Astrocyte of the hippocampus (primary cell): ENCODE measurements at places on chromosomes 13 and 19.

- peak; percentile 61 for DNase-seq
These were observed 50.3 kb upstream of the ANKRD10 start for GRCh38 chr13:110965038-110965754.

DNA sequence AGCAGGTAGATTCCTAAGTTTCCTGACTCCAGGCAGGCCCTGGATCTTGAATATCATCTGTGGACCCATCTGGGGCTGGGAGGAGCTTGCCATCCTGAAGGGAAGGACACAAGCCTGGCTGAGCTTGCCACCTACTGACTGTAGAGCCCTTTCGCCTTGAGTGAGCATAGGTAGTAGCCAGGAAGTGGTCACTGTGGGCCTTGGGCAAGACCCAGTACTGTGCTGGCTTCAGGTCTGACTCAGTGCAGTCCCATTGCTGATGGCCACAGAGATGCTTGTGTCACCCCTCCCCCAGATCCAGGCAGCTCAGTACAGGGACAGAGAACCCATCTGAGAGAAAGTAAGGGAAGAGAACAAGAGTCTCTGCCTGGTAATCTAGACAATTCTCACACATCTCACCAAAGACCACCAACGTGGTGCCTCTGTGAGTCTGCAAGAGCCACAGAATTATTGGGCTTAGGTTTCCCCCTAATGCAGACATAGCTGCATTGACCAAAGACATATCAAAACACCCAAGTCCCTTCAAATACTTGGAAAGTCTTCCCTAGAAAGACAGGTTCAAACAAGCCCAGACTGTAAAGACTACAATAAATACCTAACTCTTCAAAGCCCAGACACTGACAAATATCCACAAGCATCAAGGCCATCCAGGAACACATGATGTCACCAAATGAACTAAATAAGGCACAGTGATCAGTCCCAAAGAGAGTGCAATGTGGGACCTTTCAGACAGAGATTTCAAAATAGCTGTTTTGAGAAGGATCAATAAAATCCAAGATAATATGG is 108.2 kb upstream of the WASF3 start:
- no peak for DNase-seq

GRCh38 chr13:29000826-29001225 is 180.7 kb downstream of the MTUS2 start:
- no peak for DNase-seq

GRCh38 chr19:2529473-2529918 is 53.6 kb downstream of the GADD45B start:
- DNase-seq, result no peak

- DNase-seq, result no peak
These were observed 55.8 kb downstream of the MTMR6 start for GRCh38 chr13:25231517-25231916.

- DNase-seq, result peak; percentile 38
These were observed 17.5 kb downstream of the MIPEP start for GRCh38 chr13:23871616-23872220.

- no peak for DNase-seq
These were observed 5.8 kb downstream of the ZNF444 start for GRCh38 chr19:56146904-56147303.

- DNase-seq, result peak; percentile 67
These were observed 4.9 kb upstream of the ZFP36 start for GRCh38 chr19:39401549-39402345.

DNA sequence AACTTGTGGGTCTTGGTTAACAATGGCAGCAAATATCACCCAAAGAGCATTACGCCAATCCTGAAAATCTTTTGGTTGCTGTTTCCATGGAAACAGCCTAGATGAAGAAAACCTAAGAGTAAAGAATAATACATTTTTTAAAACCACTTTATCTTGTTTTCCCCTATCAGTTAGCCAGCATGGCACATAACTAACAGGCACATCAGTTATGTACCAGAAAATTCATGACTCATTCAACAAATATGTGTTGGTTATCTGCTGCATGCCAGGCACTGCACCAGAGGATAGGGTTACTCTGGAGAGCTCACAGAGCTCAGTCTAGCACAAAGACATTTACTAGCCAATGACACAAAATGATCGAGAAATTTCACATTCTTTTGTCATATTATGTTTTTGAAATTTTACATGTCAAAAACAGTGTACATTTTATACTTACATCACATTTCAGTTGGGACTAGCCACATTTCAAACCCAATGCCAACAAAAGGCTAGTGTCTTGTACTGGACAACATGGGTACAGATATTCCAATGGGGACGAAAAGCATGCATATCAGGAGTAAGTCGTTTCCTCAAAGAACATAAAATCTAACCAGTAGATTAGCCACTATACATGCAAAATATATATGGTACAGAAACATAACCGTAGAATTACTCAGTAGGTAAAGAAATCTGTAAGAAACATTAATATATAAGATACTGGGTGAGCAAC is 20.3 kb downstream of the LNX2 start:
- peak; percentile 88 for DNase-seq

DNA sequence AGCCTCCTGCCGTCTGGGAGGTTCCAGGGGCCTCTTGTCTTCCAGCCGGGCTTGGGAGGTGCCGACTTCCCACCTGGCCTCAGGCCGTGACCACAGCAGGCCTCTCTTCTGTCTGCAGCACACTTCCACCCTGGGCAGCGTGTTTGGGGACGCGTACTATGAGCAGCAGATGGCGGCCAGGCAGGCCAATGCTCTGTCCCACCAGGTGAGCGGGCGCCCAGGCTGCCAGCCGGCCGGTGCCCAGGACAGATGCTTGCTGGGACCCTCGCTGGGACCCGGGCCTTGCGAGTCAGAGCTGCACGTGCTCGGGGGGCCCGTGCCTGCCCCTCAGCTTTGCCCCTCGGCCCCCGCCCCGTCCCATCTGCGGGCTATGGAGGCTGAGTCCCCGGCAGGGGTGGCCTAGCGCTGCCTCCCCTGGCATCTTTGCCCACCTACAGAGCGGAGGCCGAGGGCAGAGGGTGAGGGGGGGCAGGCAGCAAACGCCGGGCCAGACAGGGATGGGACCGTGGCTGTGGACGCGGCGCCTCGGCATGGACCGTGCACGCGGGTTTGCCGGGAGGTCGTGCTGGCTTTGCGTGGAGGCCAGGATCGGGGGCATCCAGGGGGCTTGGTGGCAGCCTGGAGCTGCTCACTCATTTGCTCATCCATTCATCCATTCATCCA is 16.2 kb downstream of the COMP start:
- no peak for DNase-seq

GRCh38 chr19:18414504-18415177 is 4.6 kb upstream of the SSBP4 start:
- peak; percentile 54 for DNase-seq

DNA sequence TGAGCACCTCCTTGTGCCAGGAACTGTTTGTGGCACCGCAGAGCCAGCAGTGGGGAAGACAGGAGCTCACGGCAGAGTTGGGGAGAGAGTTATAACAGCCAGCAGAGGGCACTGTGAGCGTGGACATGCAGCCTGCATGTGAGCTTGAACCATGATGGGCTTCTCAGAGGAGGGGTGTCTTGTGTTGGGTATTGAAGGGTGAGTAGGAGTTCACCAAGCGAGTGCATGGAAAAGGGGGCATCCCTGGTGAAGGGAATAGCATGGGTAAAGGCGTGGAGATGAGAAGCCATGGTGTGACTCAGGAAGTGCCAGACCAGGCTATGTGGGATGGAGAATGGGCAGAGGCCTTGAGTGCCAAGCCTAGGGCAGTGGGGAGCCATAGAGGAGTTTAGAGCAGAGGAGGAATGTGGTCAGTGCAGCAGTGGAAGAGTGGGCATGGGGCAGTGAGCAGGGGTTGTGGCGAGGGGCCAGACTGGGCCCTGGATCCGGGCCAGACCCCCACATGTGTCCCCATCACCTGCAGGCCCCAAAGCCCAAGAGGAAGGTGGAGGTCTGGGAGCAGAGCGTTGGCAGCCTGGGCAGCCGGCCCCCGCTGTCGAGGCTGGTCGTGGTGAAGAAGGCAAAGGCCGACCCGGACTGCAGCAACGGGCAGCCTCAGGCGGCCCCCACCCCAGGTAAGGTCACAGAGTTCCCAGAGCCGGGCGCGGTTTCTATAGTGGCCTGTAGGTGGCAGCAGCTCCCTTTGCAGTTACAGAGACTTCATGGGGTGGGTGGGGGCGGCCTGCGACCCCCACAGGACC is 11.8 kb upstream of the SHD start:
- peak; percentile 43 for DNase-seq

- DNase-seq, result peak; percentile 86
These were observed 4.7 kb upstream of the MYBPC2 start for GRCh38 chr19:50427997-50428425.

- peak; percentile 17 for DNase-seq
These were observed 136.6 kb downstream of the FRY start for GRCh38 chr13:32168131-32168530.

DNA sequence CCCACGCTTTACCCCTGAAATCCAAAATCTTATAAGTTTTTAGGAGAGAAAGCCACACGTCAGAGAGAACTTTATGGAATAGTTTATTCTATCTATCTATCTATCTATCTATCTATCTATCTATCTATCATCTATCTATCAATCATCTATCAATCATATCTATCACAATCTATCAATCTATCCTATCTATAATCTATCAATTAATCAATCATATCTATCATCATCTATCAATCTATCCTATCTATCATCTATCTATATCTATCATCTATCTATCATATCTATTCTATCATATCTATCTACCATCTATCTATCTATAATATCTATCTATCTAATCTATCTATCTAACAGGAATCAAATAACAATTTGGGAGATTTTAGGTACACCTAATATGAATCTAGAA is 115.1 kb downstream of the FGF9 start:
- no peak for DNase-seq

GRCh38 chr19:19417046-19417445 is 11.6 kb downstream of the GATAD2A start:
- DNase-seq, result no peak

DNA sequence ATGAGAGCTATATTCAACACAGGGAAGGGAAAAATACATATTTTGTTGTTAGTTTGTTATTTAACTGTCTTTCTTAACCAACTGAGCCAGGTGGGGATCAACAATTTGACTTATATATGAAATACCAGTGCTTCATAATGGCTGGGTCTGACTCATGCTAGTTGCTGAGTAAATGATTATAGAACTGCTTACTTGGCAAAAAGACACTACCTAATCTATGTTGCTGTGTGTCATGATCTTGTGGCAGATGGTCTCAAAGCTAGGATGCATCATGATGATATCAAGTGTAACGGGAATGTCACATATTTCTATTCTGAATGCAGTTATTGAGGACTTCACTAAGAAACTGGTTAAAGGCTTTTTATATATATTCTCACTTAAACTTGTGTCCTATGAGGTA is 727.4 kb upstream of the SLITRK1 start:
- peak; percentile 14 for DNase-seq

DNA sequence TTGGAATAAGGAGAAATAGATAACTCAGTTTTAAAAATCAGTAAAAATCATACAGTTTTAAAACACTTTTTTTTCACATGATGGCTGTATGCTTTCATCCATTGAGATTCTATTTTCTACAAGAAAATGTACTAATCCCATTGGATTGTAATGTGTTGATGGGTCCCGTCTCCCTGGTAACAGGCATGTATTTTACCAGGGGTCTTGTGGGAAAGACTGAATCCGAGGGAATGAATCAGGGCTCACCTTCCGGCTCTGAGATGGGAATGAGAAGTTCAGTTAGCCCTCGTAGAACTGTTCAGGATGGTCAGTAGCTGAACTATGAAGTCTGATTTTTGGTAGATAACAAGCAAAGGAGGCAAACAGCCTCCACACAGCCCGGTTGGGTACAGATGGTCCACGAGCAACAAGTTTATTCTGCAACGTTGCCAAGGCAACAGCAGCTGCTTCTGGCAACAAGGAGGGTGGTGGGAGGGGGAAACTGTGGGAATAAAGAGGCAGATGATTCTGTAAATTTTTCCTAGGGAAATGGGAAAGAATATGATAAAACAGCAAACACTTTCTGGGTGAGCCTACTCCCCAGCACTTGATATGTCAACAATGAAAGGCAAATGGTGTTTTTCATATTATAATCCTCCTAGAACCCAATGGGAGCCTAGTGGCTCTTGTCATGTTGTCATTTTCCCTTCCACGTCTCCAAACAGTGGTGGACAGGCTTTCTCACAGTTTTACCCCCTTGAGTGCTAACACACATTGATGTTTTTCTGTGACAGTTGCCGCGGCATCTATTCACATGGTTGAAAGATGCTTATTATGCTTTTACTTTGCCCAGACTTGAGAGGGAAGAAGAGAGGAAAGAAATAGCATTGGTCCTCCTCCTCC is 12.4 kb upstream of the SIAH3 start:
- DNase-seq, result peak; percentile 23

- DNase-seq, result no peak
These were observed 219.1 kb upstream of the NBEA start for GRCh38 chr13:34722922-34723321.

DNA sequence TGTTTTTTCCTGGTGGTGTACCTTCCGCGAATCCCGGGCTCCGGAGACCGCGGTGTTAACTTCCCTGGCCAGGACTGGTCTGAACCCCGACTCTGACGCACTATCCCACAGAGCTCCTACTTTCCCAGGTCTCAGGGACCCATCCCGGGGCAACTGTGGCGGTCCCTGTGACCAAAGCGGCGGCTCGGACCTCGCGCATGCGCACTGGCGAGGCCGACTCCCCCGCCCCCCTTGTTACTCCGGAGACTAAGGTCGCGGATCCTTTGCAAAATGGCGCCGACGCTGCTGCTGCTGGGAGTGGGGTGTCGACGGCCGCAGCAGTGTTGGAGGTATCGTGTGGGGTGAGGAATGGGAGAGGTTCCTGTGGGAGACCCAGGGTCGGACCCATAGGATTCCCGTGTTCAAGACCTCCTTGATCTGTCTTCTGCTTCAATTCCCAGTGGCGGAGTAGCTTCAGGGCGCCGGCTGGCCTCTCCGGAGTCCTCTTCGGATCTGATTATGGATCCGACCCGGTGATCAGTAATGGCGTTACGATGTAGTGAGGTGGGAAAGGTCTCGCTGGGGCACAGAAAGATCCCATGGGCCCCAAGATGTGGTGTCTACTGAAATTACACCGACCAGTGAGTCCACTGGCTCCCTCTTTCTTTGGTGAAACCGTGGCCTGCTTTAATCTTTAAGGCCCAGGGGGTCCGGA is 66.6 kb upstream of the ZNF527 start:
- peak; percentile 13 for DNase-seq

GRCh38 chr19:33273065-33273736 is 29.1 kb downstream of the CEBPA start:
- DNase-seq, result no peak

GRCh38 chr19:54335164-54335563 is 3.8 kb downstream of the LILRA4 start:
- DNase-seq, result no peak

DNA sequence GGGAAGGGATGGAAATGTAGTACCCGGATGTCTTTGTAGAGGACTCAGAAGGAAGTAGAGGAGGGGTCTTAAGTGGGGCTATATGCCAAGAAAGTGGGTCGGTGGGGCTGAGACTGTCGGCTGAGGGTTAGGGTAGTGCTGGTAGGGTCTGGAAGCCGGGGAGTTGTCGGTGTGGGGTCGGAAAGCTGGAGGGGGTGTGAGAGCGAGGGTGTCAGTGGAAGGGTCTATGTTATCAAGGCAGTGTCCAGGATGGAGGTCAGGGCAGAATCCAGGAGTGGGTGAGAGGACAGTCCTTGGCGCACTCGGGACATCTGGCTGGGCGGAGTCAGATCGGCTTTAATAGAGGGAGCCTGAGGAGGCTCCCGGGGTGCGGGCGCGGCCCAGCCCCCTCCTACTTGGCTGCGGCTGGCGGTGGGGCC is 1.7 kb downstream of the HSPB6 start:
- DNase-seq, result no peak

- DNase-seq, result no peak
These were observed at the start of gene KLC3 for GRCh38 chr19:45340232-45340898. TSS of gene KLC3 (plus strand) at chr19:45340750. CDS start at chr19:45345542, 4,792 bp downstream.

GRCh38 chr13:36680913-36681312 is 7.1 kb downstream of the SERTM1 start:
- no peak for DNase-seq

GRCh38 chr19:58561373-58562121 is 3.1 kb upstream of the UBE2M start:
- no peak for DNase-seq
